Activated T-helper 1 cell treated with anti-CD3 and anti-CD28 coated beads, Interleukin-2, amount 50 U/mL, for 16 hours (primary cell): ENCODE measurements at places on chromosomes 3 and 15.

GRCh38 chr3:170976190-170976519, 50.4 kb downstream of the SLC2A2 start:
- no peak for DNase-seq

DNA sequence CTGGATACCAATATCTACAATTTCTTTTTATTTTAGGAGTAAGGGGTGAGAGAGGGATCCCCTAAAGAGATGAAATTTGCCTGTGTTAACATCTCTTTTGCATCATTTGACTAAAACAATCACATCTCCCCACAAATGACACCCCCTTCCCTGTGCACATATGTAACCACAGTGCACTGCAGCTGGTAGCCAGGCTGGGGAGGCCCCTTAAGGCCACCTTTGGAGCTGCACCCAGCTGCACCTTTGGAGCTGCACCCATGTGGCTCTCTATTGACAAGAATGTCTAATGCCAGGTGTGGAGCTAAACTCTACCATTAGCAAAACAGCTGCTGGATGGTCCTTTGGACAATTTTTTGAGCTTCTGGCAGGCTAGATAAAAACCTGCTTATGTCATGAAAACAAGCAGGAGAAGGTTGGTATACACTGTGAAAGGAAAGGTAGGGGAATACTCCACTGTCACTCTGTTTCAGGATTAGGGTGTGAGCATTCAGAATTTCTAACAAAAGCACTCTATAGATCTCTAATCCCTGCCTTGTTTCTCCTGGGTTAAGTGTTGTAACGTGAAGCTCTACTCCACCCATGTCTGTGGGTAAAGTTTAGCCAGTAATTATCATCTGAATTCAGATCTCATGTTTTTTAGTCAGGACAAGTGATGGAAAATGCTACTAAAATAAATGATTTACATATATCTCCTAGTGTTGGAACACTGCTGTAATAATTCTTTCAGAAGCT, 52.1 kb downstream of the TFG start:
- no peak for DNase-seq

- DNase-seq = no peak
Observed at GRCh38 chr3:11045536-11045935, 53.0 kb downstream of the SLC6A1 start.

DNA sequence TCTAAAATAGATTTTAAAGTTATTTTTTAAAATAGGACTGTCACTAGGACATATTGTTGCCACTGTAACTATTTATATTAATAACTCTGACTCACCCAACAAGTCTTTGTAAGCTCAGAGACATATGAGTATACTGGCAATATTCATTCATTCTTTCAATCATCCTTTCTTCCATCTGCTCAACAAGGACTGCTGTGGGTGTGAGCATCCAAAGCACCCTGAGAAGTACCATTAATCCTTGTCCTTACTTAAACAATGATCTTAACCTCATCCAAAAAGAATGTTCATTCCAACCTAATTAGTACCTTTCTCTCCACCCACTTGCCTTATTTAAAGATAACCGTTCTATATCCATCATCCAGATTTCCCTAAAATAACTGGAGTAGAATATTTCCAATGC, 94.2 kb upstream of the PPP2R3A start:
- DNase-seq = no peak

DNA sequence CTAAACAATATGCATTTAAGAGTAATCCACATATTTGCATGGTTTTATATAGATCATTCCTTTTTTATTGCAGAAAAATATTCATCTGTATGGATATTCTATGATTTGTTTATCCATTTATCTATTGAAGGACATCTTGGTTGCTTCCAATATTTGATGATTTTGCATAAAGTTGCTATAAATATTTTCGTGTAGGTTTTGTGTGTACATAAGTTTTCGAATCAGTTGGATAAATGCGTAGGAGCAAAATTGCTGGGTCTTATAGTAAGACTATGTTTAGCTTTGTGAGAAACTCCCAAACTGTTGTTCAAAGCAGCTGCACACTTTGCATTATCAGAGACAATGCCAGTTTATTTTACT, 971.2 kb downstream of the DIPK2A start:
- no peak for DNase-seq

DNA sequence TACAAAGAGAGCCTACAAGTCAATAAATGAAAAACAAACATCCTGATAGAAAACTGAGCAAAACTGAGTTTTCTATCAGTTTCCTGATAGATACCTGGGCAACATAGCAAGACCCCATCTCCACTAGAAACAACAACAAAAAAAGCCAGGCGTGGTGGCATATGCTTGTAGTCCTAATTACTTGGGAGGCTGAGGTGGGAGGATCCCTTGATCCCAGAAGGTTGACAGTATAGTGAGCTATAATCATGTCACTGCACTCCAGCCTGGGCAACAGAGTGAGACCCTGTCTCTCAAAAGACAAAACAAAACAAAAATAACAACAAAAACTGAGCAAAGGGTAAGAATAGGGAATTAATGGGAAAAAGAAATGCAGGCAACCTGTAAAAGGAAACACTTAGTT, 23.9 kb upstream of the UBE2E1 start:
- no peak for DNase-seq

- DNase-seq = no peak
Observed at GRCh38 chr3:78517965-78518364, 1249.8 kb downstream of the ROBO1 start.

GRCh38 chr15:48638963-48639362, 6.5 kb downstream of the FBN1 start:
- no peak for DNase-seq

DNA sequence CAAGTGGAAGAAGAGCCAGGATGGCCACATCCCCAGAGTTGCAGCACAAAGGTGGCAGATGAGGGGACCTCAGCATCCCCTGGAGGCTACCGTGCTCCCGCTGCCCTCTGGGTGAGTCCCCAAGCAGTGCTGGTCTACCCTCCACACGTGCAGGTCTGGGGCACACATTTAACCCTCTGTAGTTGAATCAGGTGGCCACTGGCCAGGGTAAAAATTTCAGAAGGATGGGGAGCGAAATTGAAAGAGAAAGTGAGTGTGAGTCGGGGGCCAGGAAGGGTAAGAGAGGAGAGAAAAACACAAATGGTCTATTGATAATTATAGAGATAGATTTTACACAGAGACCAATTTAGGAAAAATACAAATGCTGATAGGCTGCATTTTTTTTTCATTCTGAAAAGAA, 139.5 kb upstream of the EIF1B start:
- DNase-seq = no peak

DNA sequence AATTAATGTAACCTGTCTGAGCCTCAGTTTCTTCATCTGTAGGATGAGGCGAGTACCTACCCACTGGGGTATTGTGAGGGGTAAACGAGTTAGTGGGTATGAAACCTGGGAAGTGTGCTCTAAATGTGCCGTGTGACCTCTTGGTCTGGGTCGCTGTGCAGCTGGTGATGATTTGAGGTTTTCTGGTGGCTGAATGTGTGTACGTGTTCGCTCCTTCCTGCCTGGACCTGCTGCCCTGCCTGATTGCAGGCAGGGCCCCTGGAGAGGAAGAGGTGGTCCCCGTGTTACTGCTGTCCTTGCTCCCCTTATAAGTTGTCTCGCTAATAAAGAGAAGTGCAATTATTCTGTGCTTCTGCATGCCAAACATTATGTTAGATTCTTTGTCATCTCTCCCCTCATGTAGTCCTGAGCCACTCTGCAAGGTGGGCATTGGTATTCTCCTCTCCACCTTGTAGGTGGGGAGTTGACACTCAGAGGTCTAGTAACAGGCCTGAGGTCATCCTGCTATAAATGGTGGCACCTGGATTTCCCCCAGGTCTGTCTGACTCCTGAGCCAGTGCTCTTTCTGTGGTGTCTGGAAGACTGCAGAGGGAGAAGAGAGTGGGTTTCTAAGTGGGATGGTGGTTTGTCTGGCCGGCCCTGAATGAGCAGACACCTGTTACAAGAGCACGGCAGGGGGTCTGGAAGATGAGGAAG, 15.7 kb downstream of the PDIA5 start:
- DNase-seq = no peak

GRCh38 chr15:79099692-79100091, 9.1 kb upstream of the RASGRF1 start:
- no peak for DNase-seq

DNA sequence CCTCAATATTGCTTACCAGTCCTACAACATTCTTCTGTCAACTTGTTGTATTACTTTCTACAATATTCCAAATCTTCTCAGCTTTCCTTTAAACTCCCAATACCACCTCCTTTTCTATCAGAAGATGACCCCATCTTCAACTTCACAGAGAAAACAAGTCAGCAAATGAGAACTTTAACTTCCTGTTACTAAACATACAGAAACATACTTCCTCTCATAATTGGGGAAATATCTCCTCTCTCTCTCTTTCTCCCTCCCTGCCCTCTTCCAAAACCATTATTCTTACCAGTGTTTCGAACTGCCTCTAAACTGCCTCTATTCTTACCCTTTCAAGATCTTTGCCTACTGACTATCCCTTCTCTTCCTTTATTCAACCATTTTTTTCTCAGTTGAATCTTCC, 1.8 kb upstream of the SNAP23 start:
- DNase-seq = no peak

- no peak for DNase-seq
Observed at GRCh38 chr15:51425517-51426040, 84.1 kb downstream of the GLDN start.

DNA sequence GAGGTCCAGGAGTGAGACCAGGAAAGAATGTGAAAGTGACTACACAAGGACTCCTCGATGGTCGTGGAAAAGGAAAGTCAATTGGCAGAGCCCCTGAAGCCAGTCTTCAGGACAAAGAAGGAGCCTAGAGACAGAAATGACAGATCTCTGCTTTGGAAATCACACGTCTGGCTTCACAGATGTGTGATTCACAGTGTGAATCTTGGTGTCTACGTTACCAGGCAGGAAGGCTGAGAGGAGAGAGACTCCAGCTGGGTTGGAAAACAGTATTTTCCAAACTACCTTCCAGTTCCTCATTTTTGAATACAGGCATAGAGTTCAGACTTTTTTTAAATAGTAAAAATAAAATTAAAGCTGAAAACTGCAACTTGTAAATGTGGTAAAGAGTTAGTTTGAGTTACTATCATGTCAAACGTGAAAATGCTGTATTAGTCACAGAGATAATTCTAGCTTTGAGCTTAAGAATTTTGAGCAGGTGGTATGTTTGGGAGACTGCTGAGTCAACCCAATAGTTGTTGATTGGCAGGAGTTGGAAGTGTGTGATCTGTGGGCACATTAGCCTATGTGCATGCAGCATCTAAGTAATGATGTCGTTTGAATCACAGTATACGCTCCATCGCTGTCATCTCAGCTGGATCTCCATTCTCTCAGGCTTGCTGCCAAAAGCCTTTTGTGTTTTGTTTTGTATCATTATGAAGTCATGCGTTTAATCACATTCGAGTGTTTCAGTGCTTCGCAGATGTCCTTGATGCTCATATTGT, 6.0 kb downstream of the CCR2 start:
- DNase-seq = no peak

DNA sequence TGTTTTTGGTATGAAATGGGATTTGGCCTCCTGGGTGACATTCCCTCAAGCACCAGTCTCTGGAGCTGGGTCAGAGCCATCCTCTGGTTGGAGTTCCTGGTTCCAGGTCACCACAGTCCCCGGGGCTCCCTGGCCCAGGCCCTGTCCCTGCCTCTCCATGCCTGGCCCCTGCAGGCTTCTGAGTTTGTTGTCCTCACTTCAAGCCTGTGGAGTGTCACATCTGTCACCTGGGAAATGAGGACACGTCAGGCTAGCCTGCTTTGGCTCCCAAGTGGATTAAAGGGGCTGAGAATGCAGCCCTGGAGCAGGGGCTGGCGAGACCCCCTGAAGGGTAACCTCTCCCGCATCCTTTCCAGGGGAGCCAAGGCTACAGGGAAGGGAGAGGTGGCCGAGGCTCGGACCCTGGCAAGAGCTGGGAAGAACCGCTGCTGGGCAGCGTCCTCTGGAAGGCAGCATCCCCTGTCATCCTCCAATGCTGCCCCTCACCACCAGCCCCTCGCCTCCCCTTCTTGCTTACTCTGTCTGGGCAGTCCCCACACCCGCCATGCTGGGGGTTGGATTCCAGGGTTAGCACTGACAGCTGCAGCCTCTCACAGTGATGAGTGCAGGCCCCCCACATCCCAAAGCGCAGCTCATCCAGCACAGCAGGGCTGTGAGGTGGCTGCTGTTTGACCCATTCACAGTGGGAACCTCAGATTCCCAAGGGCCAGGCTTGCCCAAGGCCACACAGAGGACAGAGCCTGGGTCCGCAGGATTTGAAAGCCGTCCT, 75.5 kb upstream of the IQSEC1 start:
- DNase-seq = no peak

- no peak for DNase-seq
Observed at GRCh38 chr15:75653347-75653913, 5.7 kb downstream of the SNX33 start.

DNA sequence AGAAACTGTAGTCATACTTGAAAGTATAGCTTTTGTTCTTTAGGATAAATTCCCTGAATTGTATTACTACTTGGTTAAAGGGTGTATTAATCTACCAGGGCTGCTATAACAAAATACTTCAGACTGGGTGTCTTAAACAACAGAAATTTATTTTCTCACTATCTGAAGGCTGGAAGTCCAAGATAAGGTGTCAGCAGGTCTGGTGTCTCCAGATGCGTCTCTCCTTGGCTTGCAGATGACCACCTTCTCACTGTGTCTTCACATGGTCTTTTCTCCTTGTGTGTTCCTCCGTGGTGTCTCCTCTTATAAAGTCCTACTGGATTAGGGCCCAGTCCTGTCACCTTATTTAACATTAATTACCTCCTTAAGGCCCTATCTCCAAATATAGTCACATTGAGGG, 33.7 kb downstream of the MED12L start:
- DNase-seq = no peak

- DNase-seq = no peak
Observed at GRCh38 chr15:41560572-41560874, 1.5 kb downstream of the TYRO3 start.

DNA sequence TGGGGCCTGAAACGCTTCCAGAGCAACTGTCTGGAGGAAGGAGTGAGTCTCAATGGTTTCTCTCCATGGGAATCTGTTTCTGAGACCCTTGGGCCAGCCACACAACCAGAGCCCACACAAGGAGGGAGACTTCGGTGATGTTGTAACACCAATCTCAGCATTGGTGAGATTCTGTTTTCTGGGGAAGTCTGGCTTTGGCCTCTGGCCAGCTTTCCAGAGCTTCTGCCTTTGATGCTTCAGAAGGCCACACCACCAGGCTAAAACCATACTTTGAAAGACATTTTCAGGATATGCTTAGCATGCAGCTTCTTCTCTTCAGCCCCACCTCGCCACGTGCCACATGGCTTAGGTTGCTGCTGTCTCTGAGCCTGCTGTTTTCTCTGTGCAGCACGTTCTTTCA, 3.6 kb upstream of the EEFSEC start:
- no peak for DNase-seq

GRCh38 chr3:31370681-31371080, 162.0 kb upstream of the STT3B start:
- DNase-seq = no peak
